ENCODE measurements at places on chromosomes 3 and 15.
A peak's percentile ranks its signal among the peaks of the same experiment; 100 is the strongest.

DNA sequence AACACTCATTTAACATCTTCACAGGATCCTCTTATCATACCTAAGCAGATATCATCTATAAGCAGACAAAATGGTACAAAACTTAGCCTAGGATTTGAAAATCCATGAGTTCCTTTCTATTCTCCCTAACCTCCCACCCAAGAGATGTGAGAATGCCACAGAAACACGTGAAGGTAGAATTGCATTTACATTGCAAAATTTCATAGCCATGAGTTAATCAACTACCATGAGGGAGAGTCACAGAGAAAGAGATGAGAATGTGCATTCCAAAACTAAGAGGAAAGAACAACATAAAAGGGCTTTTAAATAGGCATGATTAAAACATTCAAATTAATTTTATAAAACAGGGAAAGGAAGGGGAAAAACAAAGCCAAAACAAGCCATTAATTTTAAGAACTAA is 806.2 kb downstream of the NTRK3 start:
- DNase-seq, result no peak

DNA sequence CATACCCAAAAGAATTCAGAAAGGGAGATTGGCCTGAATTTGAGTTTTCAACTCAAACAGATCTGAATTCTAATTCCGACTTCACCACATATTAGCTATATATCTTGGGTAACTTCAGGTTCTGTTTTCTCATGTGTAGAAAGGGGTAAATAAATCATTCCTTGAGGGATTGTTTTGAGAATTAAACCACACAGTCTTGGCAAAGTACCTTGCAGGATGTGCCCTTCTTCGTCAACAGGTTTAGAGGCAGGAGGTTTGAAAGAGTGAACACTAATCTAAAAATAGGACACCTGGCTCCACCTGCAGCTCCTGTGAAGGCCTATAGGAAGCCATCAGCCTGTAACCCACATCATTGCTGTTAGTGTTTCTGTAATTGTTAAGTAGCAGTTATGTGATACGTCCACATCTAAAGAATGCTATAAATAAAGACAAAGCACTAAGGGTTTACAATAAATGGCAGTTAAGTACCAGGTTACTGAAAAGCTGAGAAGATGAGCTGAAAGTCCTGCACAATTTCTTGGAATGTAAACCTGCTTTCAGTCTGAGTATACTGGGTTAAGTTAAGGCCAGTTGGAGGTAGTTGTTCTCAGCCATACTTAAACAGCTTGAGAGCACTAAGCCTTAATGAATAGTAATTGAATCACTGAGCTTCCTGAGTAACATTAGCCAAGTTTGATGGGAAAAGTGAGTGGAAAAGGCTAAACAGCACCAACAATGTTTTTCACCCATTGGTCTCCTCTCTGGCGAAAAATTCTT is 6.0 kb downstream of the CCDC80 start:
- peak; percentile 58 for DNase-seq

GRCh38 chr3:10985181-10985580 is 7.4 kb upstream of the SLC6A1 start:
- DNase-seq, result no peak

GRCh38 chr3:131200636-131201199 is 174.0 kb downstream of the NEK11 start:
- no peak for DNase-seq

DNA sequence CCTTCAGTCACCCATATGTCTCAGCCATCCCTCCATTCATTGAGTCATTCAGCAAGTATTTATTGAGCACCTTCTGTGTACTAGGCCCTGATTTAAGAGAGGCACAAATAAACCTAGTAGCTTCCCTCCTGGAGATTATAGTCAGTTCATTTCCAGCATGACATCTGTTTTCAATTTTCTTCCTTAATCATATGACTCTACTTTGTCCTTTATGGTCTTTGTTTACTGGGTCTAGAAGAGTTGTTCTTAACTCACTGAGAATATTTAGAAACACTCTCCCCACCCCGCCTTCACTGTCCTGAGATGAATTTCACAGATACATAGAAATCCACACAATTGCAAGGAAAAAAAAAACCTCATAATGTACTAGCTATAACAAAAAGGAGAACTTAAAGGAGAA is 44.8 kb upstream of the ADAMTS9 start:
- no peak for DNase-seq

DNA sequence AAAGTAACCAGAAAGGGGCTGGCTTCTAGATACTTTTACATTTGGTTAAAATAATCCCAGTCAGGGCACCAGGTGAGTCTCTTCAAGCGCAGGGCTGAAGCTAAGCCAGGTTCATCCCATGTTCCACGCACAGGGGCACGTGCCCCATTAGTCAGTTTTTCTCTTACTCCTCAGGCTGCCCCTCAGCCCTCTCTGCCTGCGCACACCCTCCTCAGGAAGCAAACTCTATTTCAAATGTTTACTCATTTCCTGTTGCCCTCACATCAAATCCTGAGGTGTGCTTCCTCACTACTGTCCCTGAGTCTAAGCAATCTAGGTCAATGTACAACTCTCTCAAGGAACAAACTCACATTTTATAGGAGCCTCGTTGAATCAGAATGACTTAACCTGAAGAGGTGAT is 48.5 kb downstream of the THBS1 start:
- no peak for DNase-seq

- no peak for DNase-seq
Observed at GRCh38 chr15:28094732-28095521, 4.2 kb downstream of the OCA2 start.

DNA sequence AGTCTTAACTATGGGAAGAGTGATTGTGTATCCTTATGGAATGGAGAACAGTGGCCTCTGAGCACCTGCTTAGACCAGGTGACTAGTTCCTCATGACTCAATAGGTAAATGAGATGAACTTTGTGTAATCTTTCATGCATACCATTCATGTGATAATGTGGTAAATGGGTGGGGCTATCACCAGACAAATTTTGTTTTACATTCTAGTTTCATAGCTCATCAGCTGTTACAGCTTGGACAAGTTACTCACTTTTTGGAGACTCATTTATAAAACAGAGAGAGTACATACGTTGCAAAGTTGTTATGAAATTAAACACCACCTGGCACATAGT is 103.7 kb upstream of the TGFBR2 start:
- no peak for DNase-seq

- DNase-seq, result no peak
Observed at GRCh38 chr3:33209357-33209756, 9.3 kb downstream of the SUSD5 start.

GRCh38 chr15:73991726-73992593 is at the start of gene STOML1:
Gene STOML1 (minus strand): TSS chr15:73992295. CDS start chr15:73992223, 72 bp downstream.
- peak; percentile 36 for DNase-seq

DNA sequence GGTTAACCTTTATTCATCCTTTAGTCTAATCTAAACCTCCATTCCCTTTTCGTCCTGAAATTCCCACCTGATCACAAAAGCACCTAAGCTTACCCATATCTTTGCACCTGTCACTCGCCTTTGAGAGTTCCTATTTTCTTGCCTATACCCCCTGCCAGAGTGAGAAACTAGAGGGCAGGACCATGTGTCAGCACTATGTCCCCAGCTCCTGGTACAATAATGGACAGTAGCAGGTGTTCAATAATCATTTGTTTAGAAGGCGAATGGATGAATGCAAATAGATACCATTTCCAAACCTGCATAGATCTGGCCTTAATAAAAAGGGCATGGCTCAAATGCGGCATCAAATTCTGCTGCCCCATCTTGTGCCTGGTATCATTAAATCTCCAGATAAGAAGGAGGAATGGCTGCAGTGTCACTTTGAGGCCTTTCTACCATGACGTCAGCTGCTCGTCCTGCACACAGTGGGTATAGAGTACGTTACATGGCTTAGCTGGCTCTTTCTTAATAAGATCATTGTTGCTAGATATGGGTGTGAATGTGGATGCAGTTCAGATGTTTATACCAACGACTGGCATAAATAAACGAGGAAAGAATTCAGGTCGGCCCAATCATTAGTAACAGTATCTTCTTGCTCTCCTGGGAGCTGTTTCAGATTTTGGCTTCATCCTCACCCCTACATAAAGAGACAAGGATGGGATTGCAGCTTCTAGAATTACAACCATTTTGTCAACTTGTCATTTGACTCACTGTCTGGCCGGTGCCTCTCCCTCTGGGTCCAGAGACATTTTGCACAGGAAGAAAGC is 148.7 kb downstream of the RORA start:
- DNase-seq, result no peak

- no peak for DNase-seq
Observed at GRCh38 chr3:66140743-66141372, 79.9 kb upstream of the SLC25A26 start.

DNA sequence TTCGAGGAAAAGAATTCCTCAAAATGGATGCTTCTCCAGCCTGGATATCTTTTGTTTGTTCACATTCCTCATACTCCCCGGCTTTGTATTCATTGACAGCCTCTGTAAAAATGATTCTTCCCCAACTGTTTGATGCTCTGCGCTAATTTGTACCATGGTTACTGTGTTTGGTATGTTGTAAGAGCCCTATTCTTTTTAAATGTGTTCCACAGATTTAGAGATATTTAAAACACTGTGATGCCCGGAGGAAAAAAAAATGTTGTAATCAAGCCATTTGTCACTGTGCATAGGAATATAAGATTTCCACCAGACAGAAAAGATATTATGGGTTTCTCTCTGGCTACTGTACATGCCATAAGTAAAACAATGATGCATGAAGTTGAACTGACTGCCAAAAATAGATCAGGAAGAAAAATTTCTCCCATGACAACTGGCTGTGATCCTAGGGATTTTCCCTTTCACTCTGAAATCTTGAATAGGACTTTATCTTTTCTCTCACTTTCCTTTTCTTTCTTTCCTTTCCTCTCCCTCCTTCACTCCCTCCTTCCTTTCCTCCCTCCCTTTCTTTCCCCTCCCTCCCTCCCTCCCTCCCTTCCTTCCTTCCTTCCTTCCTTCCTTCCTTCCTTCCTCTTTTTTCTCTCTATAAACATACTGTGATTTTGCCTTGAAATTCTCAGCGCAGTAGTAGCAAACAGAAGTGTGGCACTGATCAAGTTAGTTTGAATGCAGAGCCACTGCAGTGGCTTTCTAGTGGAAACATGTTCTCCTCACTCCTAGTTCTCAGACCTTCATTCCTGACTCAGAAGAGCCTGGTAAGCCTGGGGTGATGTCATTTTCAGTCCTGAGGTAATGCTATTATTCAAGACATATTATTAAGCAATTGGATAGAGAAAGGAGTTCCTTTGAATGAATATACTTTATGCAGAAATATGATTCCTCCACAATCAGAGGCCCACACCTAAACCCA is 254.9 kb upstream of the TBL1XR1 start:
- DNase-seq, result no peak

- no peak for DNase-seq
Observed at GRCh38 chr15:70701891-70702568, 61.3 kb downstream of the UACA start.

DNA sequence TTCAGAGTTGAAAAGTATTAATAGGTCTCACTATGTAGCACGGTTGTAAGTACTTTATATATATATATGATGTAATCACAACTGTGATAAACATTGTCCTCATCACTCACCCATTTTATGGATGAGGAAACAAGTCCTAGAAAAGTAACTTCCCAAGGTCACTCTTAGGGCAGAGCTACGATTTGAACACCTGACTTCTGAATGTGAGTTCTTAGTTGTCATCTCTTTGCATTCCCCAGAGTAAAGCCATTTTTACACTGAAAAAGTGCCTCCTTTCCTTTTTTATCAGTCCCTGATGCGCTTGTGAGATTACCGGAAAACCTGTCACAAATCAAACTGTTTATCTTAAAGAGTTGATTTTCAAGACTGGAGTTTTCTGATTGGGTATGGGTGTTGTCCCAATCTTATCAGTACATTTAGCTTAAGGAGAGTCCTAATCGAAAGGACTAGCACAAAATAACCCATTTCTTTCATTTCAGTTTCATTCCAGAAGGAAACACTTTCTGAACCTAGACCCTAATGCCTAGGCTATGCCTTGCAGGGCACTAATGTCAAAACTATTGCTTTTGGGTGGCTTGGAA is 2.3 kb upstream of the EDEM1 start:
- no peak for DNase-seq

- no peak for DNase-seq
Observed at GRCh38 chr15:96273317-96274086, 57.0 kb upstream of the NR2F2 start.

DNA sequence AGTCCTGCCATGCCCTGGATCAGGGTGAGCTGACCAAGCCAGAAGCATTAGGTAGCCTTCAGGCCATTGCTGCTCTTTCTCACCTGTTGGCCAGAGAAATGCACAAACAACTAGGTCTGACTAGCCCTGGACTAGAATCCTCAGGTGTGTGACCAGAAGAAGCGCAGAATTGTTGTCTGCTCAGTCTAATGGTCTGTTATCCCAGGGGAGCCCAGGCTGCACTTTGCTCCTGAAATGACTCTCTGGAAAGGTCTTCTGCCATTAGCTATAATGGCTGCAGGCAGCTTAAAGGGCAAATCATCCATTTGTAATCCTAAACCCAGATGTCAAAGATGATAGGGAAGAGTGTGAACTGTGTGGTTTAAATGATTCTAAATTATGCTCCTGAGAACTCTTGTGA is 246.1 kb downstream of the NFKBIZ start:
- no peak for DNase-seq

- DNase-seq, result no peak
Observed at GRCh38 chr3:129470861-129471260, 30.8 kb downstream of the IFT122 start.

GRCh38 chr3:46705022-46705530 is 3.9 kb downstream of the TMIE start:
- no peak for DNase-seq

All from NCI-H2107 (cell line).